ENCODE measurements at places on chromosomes 1 and 21. TPM values are rescaled to one million over a fixed set of nuclear protein-coding genes. Genes with fewer than 3 reads are reported as not detected.

- no peak for DNase-seq
These were observed 13.7 kb upstream of the VPS45 start for GRCh38 chr1:150053926-150054325.

Gene RXRG
- not detected for total RNA-seq

GRCh38 chr1:171954361-171954760, 113.1 kb downstream of the DNM3 start:
- no peak for DNase-seq

DNA sequence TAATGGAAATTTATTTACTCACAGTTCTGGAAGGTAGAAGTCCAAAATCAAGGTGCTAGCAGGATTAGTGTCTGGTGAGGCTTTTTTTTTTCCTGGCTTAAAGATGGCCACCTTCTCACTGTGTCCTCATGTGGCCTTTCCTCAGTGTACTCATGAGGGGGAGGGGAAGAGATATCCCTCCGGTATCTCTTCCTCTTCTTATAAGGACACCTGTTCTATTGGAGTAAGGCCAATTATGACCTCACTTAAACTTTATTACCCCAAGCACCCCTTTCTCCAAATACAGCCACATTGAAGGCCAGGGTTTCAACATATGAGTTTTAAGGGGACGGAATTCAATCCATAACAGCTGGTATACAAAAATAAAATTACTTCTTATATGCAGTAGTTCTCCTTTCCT, 203.7 kb upstream of the C1orf87 start:
- no peak for DNase-seq

DNA sequence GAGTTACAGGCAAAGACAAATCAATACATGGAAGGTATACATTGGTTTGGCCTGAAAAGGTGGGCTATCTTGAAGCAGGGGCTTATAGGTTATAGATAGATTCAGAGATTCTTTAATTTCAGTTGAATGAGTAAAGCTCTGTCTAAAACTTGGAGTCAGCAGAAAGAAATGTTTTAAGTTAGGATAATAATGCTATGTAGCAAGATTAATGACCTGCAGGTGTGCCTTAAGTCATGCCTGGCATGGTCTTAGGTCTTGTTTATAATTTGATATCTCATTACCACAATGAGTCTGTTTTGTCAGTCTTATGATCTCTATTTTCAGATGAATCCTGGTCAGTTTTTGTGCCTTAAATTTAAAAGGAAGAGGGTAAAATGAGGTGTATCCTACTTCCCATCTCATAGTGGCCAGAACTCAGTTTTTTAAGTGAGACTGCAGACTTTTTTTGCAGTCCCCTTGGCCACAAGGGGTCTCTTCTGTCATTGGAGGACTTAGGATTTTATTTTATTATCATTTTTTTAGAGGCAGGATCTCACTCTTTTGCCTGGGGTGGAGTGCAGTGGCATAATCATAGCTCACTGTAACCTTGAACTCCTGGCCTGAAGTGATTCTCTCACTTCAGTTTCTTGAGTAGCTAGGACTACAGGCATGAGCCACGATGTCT, 21.3 kb upstream of the PGBD2 start:
- DNase-seq, result no peak

Gene TNFRSF1B
- total RNA-seq, result 62.6 TPM
